Fibroblast of mammary gland (primary cell): ENCODE measurements at places on chromosomes 2 and 18.

- peak; percentile 51 for DNase-seq
Observed at GRCh38 chr2:161250864-161251436, 57.3 kb upstream of the PSMD14 start.

- DNase-seq = no peak
Observed at GRCh38 chr2:184312970-184313369, 285.4 kb upstream of the ZNF804A start.

DNA sequence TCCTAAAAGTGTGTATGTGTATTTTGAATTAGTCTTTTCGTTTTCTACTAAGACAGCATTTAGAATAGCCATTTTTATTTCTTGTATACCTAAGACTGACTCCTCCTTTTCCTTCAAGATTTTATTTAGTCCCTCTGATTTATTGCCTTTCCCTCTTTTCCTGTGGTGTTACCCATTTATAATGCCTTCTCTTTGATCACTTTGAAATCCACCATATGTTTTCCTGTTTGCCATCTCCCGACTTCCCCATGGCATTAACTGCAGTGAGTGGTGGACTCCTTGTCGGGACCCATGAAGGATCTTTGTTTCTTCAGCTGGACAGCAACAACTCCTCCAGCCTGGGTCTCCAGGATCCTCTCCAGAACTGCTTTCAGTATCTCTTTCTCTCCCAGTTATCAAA lies 160.7 kb downstream of the CSRNP3 start:
- no peak for DNase-seq

DNA sequence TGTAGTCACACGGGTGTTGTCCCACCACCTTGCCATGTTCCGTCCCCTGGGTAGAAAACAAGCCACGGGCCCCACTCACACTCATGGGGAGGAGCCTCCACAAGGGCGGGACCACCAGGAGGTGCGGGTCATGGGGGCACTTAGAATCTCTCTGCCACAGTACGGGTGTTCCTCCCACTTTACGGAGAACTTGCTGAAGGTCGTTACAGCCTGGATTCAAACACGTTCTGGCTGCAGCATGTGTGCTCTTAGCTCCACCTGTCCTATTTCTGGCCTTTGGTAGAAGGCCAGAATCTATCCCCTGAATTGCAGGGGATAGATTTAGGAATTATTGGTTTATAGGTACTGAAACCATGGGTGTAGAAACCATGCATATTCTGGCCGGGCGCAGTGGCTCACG lies 14.9 kb upstream of the CEP192 start:
- no peak for DNase-seq

DNA sequence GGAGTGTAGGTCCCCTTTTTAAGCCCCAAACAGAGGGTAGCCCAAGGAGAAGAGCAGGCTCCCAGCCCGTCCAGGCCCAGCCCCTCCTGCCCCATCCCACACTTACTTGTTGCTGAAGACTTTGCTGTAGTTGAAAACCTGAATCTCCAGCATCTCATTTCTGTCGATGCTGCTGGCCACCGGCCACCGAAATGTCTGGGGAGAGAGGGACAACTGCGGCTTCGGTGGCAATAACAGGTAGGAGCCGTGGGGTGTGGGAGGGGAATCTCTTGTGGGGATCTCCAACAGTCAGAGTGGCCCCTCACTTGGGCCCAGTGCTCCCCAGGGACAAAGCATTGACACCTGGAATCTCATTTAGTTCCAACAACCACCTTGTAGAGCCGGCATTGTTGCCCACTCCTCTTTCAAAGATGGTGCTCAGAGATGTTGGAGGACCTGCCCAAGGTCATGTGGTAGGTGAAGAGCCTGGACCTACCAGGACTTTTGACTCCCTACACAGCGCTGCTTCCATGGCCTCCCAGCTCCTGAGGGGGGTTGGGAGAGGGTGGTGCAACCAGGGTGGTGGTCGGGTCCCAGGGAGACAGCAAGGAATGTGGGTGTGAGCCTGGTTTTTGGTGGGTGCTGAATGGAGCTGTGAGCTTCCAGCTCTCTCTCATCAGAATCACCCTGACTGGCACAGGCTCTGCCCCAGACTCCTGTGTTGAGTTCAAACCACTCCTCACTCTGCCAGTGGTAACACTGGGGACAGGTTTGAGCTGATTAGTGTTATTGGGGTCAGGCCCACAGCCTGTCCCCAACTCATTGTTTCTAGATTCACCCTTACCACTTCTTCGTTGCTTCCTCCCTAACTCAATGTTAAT lies 50.0 kb upstream of the OTOF start:
- no peak for DNase-seq

DNA sequence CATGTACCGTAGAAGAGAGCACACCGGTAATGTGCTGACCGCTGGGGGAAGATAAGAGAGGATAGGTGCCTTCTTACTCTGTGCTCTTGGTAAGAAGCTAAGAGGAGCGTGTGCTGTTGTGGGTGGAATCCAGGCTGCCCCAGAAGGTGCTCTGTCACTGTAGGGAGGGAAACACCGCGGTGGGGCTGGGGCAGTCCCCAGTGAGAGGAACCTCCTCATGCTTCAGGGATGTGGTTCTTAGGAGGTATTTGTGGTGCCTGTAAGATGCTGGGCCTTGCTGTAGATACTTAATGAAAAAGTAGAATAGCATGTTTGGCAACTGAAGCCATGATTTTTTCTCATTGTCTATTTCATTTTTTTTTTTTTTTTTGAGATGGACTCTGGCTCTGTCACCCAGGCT lies 1.1 kb downstream of the COLEC11 start:
- no peak for DNase-seq

DNA sequence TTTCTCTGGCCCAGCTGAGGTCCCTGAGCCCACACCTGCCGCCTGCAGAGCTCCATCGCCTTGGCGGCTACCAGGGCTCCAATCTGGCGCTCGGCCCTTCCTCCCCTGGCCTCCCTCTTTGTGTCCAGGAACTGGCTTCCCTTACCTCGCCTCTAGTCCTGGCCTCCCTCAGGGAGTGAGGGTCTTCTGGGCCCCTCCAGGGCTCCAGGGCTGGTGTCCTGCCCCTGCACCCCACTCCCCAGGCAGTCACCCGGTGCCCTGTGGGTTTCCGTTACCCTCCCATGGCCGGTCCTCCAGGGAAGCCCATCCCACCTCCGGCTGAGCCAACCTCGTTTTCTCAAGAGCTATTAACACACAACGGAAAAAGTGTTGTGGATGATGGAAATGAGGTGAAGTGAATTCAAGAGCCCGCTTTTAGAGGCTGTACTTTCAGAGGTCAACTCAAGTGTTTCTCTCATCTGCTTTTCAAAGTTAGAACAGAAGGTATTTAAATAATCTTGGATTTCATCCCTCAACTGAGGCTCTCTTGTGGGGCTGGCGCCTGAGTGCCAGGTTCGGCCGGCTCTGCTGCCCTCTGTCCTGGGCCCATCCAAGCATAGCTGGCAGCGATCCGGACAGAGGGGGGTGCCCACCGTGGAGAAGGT lies 131.9 kb downstream of the ASB1 start:
- no peak for DNase-seq
